Activated T-cell treated with anti-CD3 and anti-CD28 coated beads, Interleukin-2, amount 50 U/mL, for 4 hours (primary cell): ENCODE measurements at places on chromosomes 2 and 18. TPM values are rescaled to one million over a fixed set of nuclear protein-coding genes. Genes with fewer than 3 reads are reported as not detected.

Gene CHRND
- not detected for total RNA-seq

Gene DNER
- total RNA-seq: not detected

Gene FARP2
- total RNA-seq: 29.5 TPM

Gene TLX2
- not detected for total RNA-seq

Gene PLGLB2
- total RNA-seq: 0.16 TPM

DNA sequence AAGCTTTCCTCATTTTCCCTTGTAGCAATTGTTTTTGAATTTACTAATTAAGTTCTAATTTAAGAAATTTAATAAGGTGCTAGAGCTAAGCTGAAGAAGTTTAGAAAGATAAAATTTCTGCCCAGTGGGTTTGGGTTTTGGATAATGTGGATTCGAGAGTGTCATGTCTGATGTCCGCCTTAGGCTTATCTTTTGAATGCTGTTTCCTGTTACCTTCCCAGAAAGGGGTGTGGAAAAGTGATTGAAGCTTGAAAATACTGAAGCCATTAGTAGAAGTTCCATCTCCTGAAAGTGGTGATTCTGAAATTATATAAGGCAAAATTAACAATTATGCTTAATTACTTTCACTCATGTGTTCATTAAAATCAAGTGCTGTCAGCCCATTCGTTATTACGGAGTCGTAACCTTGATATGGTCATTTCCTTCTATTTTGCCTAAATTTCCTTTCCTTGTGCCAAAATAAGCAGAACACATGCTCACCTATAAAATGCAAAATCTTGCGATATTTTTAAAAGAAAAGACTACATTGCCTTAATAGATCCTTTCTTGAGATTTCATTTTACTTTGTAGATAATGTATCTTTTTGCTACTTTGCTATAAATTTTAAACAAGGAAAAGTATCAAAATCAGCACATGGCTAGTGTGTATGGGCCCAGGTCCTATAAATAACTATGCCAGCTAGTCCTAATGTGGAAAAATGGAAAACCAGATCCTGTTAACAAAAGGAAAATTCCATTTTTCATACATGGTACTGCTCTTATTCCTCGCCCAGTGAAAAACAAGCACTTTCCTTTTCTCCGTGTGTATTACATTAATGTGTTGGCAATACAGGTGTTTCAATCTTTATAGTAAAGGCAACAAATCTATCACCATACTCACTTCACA is 97.3 kb downstream of the ICOS start:
- no peak for DNase-seq

GRCh38 chr18:76994086-76994654 is 138.4 kb downstream of the MBP start:
- no peak for DNase-seq

Gene IL1R2
- total RNA-seq: 4.3 TPM

- DNase-seq: no peak
These were observed 313.7 kb downstream of the TNS1 start for GRCh38 chr2:217689053-217689452.
